Hematopoietic multipotent progenitor cell treated with erythropoietin and hydrocortisone succinate and interleukin-3 and kit ligand, for 4 days (in vitro differentiated cells): ENCODE measurements at places on chromosomes 7 and 10.

DNA sequence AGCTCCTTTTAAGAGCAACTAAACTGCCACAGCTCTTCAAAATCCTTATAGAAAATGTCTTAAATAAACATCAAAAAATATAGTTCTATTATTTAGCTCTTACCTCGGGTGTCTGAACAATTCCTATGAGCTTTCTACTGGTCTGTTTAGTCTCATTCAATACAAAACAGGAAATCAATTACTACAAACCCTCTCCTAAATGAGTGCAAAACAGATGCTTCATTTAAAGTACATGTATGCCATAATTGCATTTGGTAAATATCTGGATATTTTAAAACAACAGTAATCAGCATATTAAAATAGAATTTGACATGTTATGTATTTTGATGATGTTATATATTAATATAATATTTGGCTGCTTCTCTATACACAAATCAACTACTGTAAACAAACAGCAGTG, 38.5 kb upstream of the MTPN start:
- no peak for DNase-seq

DNA sequence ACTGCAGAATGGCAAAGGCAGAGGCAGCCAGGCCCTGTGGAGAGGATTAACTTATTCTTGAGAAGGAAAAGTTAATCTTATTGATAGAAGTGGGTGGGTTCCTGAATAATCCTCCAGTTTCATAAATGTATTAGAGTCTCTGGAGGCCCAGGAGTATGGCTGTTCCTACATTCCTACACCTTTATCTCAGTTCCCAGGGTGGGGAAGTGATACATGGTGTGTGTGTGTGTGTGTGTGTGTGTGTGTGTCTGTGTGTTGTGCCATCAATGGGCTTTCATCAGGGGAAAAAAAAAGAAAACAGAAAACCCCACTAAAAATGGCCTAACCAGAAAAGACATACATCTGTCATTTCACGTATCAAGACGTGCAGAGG, 22.0 kb upstream of the GSDME start:
- no peak for DNase-seq

DNA sequence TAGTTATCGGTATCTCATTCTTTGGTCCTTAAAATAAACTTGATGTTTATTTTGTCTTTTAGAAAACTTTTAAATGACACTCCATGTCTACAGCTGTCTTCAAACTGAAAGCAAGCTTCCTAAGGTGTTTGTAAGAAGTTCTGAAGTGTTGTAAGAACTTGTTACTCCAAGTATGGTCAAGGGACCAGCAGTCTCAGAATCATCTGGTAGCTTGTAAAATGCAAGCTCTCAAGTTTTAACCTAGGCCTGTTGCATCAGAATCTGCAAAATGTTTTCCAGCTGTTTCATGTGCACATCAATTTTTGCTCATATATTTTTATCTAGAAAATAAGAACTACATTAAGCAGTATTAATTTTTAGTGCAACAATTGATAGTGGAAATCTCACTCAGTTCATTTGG, 104.1 kb downstream of the THSD7A start:
- no peak for DNase-seq

DNA sequence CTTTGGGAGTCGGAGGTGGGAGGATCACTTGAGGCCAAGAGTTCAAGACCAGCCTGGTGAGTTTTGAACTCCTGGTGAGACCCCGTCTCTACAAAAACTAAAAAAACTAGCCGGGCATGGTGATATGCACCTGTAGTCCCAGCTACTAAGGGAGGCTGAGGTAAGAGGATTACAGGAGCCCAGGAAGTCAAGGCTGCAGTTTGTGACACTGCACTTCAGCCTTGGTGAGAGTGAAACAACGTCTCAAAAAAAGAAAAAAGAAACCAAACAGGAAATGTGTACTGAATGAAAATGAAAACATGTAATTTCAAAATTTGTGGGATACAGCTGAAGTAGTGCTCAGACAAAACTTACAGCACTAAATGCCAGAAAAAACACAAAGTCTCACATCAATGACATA, 7.6 kb downstream of the ARHGAP12 start:
- no peak for DNase-seq

DNA sequence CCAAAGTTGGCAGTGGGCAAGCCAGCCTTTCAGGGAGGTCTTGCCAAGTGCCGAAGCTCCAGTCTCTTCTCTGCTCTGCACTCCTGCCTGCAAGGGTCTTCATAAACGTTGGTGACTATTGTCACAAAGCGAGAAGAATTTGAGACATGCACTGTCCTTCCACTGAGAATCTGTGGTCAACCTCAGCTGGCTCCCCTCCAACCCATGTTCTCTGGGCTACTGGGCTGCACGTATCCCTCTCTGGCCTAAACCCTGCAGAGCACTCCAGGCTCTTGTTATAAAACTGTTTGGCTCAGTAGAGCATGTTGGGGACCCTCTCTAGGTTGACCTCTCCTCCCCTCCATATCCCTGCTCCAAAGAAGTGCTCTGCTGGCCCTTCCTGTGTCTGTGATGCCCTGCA, 260.4 kb upstream of the NFE2L3 start:
- no peak for DNase-seq

- no peak for DNase-seq
Observed at GRCh38 chr10:94092848-94093247, 99.1 kb downstream of the PLCE1 start.

DNA sequence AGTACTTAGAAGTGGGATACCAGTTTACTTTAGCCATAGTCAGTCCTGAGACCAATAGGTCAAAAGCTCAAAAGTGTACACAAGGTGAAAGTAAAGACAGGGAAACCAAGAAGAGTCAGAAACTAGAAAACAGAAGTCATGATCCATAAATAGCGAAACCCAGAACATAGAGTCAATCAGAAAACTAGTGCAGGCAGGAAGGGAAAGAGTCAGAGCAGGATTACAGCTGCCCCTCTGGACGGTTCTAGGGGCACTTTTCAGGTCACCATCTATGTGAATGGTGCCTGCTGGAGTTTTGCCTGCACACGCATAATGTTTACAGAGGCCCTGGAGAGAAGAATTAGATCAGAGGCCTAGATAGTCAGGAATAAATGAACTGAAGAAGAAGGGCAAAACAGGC, 22.4 kb upstream of the DMTF1 start:
- DNase-seq: no peak

- DNase-seq: peak; percentile 27
Observed at GRCh38 chr10:61643316-61643751, 19.4 kb upstream of the CABCOCO1 start.

GRCh38 chr10:47042199-47042473, 130.9 kb downstream of the PTPN20 start:
- DNase-seq: no peak

GRCh38 chr10:55747244-55747643, 613.8 kb downstream of the ZWINT start:
- no peak for DNase-seq

DNA sequence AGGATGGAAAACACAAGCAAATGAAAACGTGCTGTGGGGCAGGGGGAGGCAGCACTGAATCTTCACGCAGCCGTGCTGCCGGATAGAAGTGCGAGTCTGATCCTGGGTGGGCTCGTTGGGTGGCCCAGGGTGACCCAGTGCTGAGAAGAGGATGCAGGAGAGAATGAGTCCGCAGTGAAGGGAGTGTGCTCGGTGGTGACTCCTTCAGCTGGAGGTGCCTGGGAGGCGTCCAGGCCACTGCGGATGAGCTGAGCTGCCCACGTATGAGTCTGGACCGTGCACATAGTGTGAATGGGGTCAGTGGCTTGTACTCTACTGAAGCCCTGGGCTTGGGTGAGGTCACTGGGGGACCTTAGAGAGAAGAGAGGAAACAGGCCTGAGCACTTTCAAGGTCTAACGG, 190.0 kb upstream of the MGMT start:
- no peak for DNase-seq
